ENCODE measurements at places on chromosomes 16 and 17.

DNA sequence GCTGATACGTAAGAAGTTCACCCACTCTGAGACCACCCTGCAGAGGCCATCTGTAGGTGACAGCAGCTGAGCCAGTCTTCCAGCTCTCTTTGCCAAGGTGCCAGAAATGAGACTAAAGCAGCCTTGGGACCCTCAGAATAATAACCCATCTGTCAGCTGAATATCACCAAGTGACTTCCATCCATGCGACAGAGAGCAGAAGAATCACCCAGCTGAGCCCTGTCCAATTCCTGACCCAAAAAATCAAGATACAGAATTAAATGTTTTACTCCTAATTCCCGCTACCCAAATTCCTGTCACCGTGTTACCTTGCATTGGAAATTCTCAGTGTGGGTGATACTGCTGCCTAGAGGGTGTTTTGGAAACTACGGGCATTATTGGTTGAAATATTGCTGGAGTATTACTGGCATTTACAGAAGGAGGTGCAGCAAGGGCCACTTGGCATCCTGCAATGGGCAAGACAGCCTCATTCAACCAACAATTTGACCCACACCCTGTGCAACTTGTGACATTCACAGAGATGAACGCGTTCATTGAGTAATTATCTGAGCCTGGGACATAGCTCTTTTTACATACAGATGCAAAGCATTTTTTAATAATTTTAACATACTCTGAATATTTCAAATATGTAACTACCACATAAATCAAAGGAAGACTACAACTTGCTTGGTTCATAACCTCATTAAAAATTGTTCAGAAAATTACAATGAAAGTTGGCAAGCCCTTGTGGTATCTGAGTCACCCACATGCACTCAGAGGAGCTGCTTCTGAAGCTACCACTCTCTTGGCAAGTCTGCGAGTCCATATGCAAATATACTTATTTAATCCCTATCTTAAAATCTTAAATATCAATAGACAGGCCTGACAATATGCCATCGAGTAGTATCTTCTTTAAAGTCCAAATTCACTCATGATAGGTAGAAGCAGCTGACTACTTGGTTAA is 126.6 kb downstream of the C16orf95 start:
- H3K36me3 ChIP-seq: no peaks in the 10 kb centered on the region
- no peak for DNase-seq
- H3K27me3 ChIP-seq: no peaks in the 10 kb centered on the region
- H3K4me3 ChIP-seq: no peak overlapping the region
- no peak overlapping the region for H3K27ac ChIP-seq

GRCh38 chr16:86512860-86513470 is 2.6 kb downstream of the FOXF1 start:
- peaks cover 70% of the 10 kb centered on the region for H3K27me3 ChIP-seq
- H3K27ac ChIP-seq: no peak overlapping the region
- peaks cover 13% of the 10 kb centered on the region for H3K4me1 ChIP-seq
- H3K36me3 ChIP-seq: no peaks in the 10 kb centered on the region
- H3K4me3 ChIP-seq: no peak overlapping the region

GRCh38 chr17:3926860-3927627 is 10.8 kb upstream of the P2RX1 start:
- H3K27ac ChIP-seq: peak overlapping the region; percentile 26
- H3K4me1 ChIP-seq: no peaks in the 10 kb centered on the region
- no peaks in the 10 kb centered on the region for H3K27me3 ChIP-seq
- no peak for DNase-seq

DNA sequence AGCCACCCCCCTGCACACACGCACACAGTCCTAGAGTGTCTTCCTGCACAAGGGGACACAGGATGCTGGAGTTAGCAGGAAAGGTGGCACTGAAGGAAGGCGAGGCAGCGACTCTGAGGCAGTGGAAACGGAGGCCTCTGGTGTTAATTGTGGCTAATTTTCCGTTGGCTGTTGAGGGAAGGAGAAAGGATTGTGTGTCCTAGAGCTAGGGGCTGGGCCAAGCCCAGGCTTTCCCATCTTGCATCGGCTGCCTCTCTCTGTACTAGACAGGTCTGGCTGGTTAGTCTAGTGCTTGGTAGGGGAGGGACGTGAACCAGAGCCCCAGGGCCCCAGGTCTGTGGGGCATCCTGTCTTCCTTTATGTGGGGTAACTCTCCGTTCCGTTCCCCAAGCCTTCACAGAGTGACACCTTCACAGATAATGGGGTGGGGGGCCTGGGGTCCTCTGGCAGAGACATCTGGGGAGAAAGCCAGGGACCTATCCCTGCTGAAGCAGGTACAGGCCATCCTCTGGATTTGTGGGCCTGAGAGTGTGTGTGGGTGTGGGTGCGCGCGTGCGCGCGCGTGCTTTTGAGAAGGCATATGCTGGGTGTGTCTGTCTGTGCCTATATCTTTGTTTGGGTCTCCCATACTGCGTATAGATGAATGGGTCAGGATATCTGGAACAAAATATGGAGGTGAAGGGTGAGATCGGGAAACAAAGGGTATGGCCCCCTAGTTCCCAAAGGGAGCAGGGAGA is at the start of gene CHD3:
CHD3 (plus strand) TSS at position 606 of the 737 bp plus-strand sequence. CDS start 212 bp downstream, outside the sequence.
- H3K4me1 ChIP-seq: peaks cover 10% of the 10 kb centered on the region
- peak; percentile 77 for DNase-seq
- H3K27me3 ChIP-seq: no peaks in the 10 kb centered on the region
- H3K4me3 ChIP-seq: no peak within 1 kb of the TSS

DNA sequence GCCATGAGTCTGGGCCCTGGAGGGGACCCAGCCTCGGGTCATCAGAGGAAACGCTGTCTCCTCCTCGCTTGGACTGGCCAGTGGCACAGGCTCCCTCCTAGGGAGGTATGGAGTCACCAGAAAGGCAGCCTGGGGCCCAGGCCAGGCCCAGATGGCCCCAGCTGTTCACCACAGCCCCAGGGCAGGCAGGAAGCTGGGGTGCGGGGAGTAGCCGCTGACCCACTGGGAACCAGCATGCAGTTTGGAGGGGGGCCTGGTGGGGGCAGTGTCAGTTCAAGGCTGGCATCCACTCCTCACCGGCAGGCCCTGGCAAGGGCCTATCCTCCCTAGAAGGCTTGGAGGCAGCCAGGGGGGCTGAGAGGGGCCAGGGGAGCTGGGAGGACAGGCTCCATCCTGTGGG is 48.8 kb downstream of the SDK2 start:
- no peaks in the 10 kb centered on the region for H3K36me3 ChIP-seq
- no peaks in the 10 kb centered on the region for H3K27me3 ChIP-seq
- H3K27ac ChIP-seq: no peak overlapping the region
- DNase-seq: peak; percentile 58
- peaks cover 54% of the 10 kb centered on the region for H3K4me1 ChIP-seq
